ENCODE measurements at places on chromosomes 4 and X.

DNA sequence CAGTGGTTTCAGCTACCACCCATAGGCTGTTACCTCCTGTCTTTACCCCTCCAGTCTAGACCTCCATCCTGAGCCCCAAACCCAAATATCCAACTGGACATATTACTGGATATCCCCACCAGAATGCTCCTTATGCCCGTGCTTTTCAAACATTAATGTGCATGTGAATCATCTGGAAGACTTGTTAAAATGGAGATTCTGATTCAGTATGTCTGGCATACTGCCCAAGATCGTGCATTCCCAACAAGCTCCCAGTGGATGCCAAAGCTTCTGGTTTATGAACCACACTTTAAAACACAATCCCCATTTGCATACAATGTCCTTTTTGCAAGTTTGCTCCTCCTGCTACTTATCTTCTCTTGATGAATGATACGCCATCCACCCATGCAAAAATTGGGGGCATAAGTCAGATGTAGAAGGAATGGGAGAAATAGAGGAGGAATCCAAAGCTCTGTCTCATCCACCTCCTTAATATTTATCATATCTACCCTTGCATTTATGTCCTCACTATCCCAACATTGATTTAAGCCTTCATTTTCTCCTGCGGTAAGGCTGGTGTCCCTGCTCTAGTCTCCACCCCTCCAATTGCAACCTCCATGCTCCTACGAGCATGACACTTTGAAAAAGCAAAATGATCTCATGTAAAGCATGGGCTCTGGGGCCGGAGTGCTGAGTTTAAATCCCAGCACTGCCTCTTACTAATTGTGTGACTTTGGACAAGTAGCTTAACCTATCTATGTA is 7.4 kb upstream of the PGRMC1 start:
- no peak for DNase-seq

DNA sequence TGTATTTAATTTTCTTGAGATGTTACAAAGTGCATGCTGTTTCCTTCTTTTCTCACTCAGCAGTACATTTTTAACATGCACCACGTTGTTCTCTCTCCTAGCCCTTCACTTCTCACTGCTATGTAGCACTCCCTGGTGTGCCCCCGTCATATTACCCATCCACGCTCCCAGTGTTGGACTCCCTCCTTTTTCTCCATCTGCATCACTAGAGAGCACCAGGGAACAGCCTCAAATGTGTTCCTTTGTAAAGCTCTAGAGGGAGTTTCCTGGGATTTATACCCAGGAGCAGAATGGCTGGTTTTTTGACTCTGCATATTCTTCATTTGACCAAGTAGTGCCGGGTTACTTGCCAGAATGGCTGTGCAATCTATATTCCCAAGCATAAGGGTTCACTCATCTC is 240.3 kb upstream of the ANXA3 start:
- DNase-seq: no peak

GRCh38 chr4:172348426-172348825 is 535.2 kb downstream of the GALNTL6 start:
- no peak for DNase-seq

DNA sequence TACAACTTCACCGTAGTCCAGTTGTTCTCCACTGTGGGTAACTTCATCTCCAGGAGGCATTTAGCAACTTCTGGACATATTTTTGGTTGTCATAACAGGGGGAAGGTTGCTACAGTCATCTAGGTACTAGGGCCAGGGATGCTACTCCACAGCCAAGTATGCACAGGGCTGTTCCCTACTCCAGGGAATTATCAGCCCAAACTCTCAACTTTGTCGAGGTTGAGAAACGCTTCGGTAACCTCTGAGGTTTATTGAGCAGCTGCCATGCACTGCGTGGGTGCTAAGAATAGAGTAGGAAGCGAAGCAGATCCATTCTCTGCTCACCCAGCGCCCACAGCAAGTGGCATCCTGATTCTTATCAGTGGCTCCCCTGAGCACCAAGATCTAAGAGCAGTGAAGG is 8.2 kb downstream of the FGFBP1 start:
- no peak for DNase-seq

- no peak for DNase-seq
These were observed 58.3 kb downstream of the PCGF3 start for GRCh38 chr4:763922-764321.

GRCh38 chr4:22707390-22707789 is 14.7 kb downstream of the GBA3 start:
- no peak for DNase-seq

GRCh38 chr4:24241511-24241910 is 342.8 kb downstream of the DHX15 start:
- no peak for DNase-seq

- DNase-seq: no peak
These were observed 33.7 kb downstream of the ANKRD17 start for GRCh38 chr4:73224886-73225285.

- no peak for DNase-seq
These were observed 6.7 kb downstream of the EDNRA start for GRCh38 chr4:147487616-147488015.

- no peak for DNase-seq
These were observed 537 bp downstream of the RBM10 start for GRCh38 chrX:47145395-47146120.

GRCh38 chr4:8909548-8909947 is 37.9 kb upstream of the HMX1 start:
- no peak for DNase-seq

DNA sequence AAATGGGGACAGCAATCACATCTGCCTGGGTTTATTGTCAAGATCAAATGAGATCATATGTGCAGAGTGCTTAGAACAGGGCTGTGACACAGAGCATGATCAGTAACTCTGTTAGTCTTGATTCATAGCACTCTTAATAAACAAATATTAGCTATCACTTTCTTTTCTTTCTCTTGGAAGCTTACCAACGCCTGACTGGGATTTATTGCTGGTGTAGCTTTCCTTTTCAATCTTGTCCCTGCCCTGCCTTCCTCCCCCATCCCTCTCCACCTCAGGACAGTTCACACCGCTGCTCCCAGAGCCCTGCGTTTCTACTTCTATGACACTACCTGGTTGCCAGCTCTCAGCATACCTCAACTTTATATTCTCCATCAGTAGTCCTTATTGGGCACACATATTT is 120.7 kb downstream of the LDB2 start:
- no peak for DNase-seq

- DNase-seq: peak; percentile 69
These were observed 571.9 kb upstream of the LCORL start for GRCh38 chr4:18593297-18594002.

DNA sequence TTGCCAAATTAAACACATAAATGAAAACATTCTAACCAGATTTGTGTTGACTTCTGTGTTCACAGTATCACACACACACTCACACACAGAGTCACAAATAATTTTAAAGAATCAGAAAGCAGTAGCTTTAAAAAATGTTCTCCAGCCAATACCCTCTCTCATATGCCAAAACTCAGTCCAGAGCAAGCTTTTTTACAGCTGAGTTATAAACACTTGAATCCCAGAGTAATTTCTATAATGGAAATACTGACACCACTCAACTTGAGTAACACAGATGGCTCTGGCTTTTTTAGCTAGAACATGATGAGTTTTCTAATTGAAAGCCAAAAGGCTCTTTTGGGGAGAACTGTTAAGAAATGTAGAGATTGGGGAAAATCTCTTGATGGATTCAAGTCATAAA is 100.8 kb downstream of the DOCK11 start:
- no peak for DNase-seq

- peak; percentile 7 for DNase-seq
These were observed 3.9 kb upstream of the TMPRSS11B start for GRCh38 chr4:68249434-68249833.

DNA sequence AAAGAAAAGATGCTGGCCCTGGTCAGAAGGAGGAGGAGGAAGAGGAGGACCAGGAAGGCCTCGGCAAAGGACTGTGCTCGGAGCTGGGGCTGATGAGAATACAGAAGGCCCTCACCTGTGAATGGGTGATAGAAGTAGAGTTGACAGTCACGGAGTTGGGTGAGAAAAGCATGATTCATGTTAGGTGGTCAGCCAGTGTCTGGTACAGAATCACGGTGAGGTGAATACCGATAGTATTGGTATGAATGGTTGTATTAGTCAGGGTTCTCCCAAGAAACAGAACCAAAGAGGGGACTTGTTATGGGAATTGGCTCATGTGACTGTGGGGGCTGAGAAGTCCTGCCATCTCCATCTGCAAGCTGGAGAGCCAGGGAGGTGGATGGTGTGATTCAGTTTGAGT is 32.5 kb upstream of the FAM156A start:
- no peak for DNase-seq

DNA sequence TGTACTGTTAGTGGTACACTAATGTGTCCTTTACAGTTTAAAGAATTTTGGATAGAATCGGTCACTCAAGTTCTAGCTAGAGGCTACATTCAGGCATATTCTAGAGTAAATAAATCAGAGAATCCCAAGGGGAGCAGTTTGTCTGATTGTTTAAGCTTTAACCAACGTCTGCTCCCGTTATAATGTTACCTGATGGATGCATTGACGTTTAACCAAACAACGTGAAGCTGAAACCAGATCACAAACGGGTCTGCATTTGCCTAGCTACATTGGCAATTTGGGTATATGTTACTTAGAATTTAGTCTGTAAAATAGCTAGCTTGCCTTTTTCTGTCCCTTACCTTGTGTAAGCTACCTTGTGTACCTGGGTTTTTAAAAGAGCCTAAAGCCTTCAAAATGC is 1.6 kb downstream of the PI4K2B start:
- peak; percentile 6 for DNase-seq

GRCh38 chrX:124426288-124427169 is 80.2 kb downstream of the SH2D1A start:
- DNase-seq: no peak

DNA sequence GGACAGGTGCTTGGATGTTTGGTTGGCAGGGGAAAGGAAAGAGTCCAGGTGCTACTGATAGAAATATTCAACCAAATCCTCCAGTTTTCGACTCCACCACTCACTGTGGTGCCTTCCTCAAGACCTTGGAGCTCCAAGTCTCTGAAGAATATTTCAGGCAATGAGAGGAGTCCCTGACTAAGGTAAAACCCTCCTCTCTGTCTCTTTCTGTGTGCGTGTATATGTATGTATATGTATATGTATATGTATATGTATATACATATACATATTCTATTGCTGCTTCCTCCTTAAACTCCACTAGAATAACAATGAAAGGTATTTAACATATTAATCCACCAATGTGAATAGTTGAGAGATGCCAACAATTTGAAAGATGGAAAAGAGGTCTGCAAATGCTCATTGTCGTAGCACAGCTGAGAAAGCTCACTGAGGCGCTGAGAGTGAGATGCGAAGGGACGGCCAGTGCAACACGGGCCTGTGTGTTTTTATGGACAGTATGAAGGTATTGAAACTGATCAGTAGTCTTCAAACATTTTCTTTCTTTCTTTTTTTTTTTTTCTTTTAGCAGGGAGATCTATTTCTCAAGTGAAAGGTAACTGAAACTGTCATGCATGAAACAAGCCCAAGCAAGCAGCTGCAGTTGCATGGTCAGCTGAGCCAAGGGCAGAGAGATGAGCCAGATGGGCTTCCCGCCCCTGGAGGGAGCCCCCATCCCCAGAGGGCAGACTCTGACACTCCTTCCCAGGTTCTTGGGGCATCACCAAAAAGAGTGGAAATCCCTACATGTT is 41.1 kb upstream of the HS3ST1 start:
- DNase-seq: no peak

GRCh38 chrX:147911192-147912022 is at the start of gene FMR1:
FMR1 (plus strand) TSS chrX:147911919; CDS start chrX:147912180, 261 bp downstream.
- DNase-seq: peak; percentile 96

DNA sequence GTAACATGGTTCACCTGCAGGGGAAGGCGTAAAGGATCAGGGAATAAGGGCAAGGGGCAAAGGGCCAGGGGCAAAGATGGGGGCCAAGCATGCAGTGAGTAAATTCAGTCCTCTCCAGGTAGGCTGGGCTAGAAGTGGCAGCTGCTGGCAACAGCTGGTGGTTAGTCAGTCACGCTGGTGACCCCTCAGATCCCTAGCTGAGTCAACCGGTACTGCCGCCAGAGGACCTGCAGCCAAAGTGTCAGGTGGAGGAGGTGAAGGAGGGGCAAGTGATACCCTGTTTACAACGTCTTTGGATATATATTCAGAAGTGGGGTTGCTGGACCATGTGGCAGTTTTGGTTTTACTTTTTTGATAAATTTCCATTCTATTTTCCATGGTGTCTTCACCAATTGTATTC is 24.6 kb upstream of the NAP1L2 start:
- no peak for DNase-seq

DNA sequence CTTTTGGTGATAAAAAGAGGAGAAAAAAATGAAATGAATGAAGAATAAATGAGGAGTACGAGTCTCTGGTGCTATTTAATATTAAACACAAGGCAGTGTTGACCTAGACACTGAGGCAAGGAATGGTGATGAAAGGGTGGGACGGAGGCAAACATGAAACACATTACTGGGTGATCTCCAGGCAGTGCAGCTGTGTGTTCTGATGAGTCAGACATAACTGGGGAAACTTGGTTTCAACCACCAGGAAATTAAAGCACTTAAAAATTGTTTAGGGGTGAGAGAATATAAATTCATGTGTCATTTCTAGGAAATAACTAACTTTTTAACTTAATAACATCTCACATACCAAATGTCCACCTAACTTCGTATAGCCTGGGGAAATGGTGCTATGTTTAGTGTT is 19.7 kb upstream of the CXCL6 start:
- DNase-seq: peak; percentile 50

- no peak for DNase-seq
These were observed 14.4 kb upstream of the ZNF41 start for GRCh38 chrX:47497271-47497888.

DNA sequence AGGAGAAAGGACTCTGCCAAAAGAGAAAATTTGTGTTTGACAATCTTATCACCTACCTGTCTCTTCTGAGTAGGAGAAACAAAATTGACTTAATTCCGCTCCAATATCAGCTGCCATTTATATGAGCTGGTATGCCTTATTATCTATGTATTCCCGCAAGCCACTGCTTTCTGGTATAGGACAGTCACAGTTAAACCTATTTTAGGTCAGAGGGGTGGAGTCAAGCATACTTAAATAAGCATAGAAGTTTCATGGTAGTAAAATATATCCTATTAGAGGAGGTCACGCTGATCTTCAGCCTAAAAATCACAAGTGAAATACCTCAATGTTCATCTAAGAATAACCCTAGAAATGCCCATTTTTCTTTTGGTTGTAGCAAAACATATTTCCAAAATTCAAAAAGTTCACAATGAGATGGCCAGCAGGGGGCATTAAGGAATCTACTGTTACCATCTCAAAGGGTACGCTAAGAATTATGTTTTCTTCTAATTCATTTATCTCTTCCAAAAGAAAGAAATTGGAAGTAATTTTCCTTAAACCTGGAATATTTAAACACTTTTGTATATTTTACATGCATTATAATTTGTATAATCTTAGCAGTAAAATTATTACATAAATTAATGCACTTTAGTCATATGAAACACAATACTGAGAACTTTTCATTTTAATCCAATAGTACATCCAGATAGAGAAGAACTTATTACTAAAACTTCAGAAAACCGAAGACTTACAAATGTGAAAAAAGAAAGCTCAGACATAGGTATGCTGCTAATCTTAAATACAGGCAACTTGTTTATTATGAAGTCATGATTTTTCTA is 10.5 kb downstream of the PPAT start:
- peak; percentile 66 for DNase-seq

All from suppressor macrophage treated with lipopolysaccharide for 4 hours (primary cell).